Umbilical cord (tissue), 2 donors: ENCODE measurements at places on chromosomes 6 and 20.
A peak's percentile ranks its signal among the peaks of the same experiment; 100 is the strongest.

DNA sequence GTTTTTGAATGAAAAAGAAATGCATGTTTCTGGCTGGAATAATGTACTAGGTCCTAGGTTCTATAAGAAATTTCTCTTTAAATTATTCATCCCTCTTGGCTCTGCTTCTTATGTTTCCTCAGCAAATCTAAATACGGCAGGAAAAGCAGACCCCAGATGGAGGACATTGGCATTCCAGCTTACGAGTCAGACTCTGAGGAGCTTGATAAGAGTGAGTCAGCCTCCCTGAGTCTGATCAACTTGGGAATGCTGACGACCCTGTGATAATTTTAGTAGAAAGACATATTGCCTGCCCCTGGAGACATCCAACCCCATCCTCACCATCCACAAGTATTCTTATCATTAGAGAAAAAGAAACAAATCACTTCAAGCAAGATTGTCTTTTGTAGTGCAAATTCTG, 509.7 kb upstream of the MARCKS start:
- DNase-seq, result peak; percentile 57

- no peak for DNase-seq
Observed at GRCh38 chr6:7604506-7604905, 14.5 kb downstream of the SNRNP48 start.

DNA sequence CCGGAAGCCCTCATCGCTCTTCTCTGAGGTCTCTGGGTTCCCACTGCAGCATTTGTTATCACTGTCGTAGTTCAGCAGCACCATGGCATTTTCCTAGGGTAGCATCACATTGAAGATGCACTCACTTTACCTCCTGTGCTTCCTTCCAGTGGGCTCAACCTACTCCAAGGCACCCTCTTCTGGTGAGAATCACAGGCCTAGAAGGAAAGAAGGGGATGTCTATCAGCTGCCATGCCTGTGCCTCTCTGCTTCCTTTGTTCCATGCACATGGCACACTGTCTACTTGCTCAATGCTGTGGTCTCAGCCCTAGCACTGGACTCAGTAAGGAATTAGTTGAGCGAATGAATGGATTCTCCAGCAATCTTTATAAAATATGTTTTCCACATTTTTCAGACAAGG, 22.6 kb downstream of the CST4 start:
- DNase-seq, result no peak

- DNase-seq, result peak; percentile 51
Observed at GRCh38 chr6:1624851-1625781, 15.4 kb downstream of the FOXC1 start.

GRCh38 chr6:167113935-167114910, 8.7 kb upstream of the CCR6 start:
- no peak for DNase-seq

GRCh38 chr6:26295691-26296555, 69.1 kb upstream of the BTN3A2 start:
- no peak for DNase-seq

DNA sequence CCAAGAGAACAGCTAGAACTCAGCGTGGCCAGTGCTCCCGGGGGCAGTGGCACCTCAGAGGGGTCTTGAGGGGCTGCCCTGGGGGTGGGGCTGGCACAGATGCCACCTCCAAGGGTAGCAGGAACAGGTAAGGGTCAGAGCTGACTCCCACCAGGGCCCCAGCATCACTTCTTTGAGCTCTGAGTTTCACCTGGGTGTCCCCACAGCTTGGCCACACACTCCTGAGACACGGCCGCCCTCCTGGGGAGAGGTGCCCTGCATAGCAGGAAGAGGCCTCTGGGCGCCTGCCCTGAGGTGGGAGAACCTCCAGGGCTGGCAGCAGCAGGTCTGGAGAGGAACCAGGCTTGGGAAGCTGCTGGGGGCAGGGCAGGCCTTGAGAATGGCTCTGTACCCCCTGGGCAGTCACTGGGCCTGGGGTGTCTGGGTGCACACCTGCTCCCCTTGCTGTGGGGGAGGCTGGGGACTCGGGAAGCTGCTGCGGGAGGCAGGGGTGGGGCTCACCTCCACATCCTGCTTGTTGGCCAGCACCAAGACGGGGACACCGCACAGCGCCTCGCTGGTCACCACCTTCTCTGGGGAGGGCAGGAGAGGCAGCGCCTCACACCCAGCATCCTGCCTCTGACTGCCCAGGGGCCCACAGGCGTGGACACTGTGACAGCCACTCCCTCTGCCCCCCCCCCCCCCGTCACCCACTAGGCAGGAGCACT, 5.0 kb downstream of the TNFRSF6B start:
- DNase-seq, result no peak

- peak; percentile 21 for DNase-seq
Observed at GRCh38 chr6:159728531-159728964, 1.2 kb downstream of the WTAP start.

DNA sequence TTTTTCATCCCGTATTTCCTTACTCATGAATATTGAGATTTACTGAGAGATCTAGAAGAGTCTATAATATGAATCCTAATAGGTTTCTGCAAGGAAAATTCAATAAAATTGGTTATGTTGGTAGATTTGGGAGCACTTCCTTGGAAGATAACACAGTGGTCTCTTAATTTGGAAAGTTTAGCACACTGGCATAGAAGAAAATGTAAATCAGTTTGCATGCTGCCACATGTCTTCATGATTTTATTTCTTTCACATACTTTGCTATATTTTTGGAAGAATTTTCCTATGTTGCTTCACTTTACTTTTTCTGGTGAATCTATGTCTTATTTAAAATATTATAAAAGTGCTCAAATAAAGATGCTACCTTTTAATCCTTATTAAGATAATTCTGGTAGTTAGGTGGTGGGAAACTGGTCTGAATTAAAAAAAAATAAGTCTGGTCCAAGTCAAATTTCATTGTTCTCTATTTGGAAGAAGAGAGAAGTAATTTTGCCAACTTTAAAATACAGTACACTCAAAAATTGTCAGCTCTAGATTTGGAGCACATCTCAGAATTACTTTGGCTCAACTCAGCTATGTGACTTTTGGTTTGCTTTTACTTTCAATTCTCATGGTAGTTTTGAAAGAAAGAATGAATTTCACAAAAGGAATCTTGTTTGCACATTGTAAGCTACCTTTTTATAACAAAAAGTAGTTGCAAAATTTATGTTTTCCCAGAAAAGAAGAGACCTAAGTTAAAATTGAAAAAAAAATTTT, 197.3 kb downstream of the CENPW start:
- DNase-seq, result no peak

- no peak for DNase-seq
Observed at GRCh38 chr6:5776706-5777390, 229.9 kb downstream of the NRN1 start.

- DNase-seq, result no peak
Observed at GRCh38 chr6:17585766-17586490, 14.2 kb upstream of the FAM8A1 start.

- DNase-seq, result peak; percentile 96
Observed at GRCh38 chr6:110331816-110332215, 26.3 kb downstream of the METTL24 start.

DNA sequence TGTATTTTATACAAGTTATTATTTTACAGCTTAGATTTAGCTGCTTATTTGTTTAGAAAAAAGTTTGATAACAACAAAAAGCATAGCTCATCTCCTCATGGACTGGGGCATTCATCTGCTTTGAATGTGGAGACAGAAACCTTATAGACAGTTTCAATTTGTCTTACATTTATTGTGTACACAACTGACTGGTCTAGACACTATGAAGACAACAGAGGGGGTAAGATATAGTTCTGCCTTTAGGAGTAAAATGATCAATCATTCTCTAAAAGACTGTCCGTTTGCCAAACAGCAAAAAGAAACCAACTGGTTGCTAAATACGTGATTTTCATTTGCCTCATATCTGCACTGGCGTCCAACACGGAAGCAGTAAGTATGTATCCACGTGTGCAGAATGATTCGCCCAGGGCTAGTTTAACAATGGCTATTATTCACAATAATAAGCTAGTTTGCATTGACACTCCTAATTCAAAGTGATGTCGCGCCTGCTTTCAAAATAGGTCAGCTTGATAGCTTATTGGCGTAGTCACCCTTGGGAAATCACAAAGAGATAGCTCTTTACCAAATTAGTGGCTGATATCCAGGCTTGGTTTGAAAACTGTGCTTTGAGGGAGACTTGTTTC, 153.6 kb downstream of the BMP2 start:
- no peak for DNase-seq

DNA sequence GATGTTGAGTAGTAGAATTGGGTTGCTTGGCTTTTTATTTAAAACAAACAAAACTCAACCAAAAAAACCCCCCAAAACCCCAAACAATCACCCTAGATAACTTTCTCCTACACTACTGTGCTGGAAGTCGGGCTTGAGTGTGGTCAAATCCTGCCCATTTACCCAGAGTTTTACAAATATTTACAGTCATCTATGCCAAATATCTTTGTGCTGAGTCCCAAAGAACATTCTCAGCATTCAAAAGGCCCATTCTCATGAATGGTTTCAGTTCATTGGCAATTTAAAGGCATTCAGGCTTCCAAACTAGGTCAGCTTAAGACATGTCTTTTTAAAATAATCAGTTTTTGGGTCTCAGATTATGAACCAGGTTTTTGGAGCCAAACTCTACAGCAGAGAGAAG, 1.8 kb downstream of the RNF144B start:
- no peak for DNase-seq

GRCh38 chr6:27668442-27669294, 195.8 kb upstream of the ZNF184 start:
- peak; percentile 55 for DNase-seq

DNA sequence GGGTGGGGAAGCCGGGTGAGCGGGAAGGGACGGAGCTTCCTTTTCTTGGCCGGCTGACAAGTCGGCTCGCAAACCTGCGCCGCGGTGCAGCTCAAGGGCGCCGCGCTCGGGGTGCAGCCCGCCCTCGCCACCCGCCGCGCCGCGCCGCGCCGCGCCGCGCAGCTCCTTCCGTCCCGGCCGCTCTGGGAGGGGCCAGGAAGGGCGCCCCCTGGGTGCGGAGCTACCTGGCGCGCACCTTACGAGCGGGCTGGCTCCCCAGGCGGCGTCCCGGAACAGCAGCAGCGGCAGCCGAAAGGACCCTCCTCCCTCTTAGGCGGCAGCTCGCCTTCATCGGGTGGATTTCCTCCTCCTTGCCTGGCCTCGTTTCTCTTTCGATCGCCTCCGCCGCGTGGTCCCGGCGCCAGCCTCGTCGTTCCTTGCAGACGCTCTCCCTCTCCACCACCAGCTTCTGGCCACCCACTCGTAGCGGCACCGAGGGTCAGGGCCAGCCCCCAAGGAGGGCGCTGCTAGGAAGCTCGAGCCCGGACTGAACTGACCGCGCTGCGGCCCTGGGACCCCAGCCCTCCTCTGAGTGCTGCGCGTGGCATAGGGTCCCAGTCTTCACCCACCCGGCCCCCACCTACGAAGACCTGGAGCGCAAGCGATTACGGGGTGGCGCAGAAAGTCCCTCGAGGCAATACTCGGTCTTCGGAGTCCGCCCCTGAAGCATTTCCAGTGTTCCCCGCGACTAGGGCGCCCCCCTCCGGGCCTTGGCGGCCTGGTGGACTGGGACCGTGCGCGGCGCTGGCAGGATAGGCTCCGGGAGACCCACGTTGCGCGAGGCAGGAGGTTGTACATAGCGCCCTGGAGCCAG, at the start of gene MAP3K5:
MAP3K5 (minus strand) TSS at position 68 of the 853 bp plus-strand sequence. CDS start 320 bp downstream, outside the sequence.
- peak; percentile 84 for DNase-seq

DNA sequence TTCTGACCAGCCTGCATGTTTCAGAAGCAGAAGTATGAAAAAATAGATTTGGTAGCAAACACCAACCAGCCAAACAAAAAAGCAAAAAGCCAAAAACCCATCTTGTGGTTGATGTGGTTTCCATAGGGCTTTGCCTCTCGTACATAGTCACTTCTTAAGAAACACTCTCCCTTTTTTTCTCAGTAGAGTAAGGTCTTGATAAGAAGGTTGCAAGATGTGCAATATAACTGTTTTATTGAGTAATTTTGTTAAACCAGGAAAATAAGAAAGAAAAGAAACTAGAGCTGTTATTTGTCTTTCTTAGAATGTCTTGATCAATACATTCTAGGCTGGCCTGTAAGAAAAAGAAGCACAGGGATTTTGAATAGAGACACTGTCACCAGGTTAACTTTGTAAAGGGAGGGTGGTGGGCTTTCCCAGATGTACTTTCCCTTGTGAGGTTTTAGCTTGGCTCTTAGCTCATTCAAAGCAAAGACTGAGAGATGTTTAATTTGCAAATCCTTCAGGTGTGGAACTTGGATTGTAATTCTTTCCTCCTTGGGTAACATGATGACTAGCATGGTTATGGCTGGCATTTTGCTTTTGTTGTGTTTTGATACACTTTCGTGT, 49.7 kb downstream of the AKAP12 start:
- DNase-seq, result no peak

DNA sequence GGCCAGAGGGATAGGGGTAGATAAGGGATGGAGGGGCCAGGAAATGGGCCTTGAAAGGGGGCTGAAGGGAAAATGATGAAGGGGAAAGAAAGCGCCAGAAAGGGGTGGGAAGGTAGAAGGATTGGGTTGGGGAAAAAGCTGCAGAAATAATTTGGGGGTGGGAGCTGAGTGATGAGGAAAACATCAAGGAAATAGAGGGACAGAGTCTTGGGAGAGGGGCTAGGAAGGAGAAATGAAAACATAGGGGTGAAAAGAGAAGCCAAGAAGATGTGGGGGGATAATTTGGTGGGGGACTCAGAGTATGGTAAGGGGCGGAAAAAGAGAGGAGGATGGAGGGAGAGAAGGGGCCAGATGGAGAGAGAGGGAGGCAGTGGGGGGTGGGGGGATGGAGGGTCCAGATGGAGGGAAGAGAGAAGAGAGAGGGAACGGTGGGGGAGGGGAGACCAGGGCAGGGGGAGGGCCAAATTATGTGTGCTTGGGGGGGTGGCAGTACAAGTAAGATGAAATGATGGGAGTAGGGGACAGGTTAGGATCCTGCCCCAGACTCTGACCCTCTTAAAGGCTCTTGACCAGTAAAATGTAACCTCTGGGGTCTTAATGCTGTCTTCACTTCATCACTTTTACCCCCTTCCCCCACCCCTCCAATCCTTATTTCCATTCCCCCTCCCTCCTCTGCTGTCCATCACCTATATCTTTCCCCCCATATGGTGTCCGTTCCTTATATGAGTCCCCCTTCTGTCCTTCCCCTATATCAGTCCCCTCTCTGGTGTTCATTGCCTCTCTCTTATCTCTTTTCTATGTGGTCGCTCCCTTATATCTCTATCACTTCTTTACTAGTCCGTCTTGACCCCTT, 852 bp downstream of the SYNGAP1 start:
- no peak for DNase-seq

- no peak for DNase-seq
Observed at GRCh38 chr6:30568245-30568644, 3.0 kb upstream of the ABCF1 start.

- no peak for DNase-seq
Observed at GRCh38 chr20:40797425-40797824, 108.4 kb upstream of the MAFB start.

DNA sequence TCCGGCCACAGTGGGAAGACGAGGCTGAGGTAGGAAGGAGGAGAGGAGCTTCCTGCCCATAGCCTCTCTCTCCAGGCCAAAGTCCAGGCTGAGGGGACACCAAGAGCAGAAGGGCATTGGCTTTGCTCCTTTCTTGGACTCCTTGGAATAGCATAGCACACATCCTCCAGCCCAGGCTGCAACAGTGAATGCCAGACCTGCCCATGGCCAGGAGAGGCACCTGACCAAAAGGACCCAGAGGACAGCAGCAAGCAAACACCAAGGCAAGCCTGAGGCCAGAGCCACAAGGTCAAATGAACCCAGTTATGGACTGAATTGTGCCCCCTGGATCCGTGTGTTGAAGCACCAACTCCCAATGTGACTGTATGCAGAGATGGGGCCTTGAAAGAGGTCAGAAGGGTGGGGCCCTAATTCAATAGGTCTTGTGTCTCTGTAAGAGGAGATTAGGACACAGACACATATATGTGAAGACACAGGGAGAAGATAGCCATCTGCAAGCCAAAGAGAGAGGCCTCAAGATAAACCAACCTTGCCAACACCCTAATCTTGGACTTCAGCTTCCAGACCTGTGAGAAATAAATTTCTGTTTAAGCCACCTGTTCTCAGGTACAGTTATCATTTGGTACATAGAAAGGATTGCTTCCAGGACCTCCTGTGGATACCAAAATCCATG, 126.5 kb upstream of the NXT1 start:
- DNase-seq, result no peak
